ENCODE measurements at places on chromosomes 2 and 18.

DNA sequence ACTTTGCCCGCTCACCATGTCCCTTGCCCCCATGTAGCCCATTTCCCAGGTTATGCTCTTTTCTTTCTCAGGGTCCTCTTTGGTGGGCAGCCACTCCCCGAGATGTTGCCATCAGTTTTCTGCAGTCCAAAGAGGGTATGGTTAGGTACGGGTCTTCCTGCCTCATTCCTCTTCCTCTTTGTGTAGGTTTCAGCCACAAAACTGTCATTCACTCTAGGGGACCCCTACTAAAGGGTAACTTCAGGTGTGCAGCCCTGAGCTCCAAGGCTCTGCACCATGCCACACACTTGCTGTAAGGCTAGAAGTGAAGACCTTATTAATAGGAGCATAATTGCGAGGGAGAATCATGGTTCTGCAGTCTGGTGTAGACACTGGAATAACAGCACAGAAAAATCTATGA lies 99.8 kb upstream of the ZNF397 start:
- no peak for DNase-seq

- no peak for DNase-seq
Measured at GRCh38 chr2:119494163-119494790, 30.0 kb downstream of the SCTR start.

- DNase-seq: no peak
Measured at GRCh38 chr2:81363800-81364199, 1059.2 kb upstream of the LRRTM1 start.

DNA sequence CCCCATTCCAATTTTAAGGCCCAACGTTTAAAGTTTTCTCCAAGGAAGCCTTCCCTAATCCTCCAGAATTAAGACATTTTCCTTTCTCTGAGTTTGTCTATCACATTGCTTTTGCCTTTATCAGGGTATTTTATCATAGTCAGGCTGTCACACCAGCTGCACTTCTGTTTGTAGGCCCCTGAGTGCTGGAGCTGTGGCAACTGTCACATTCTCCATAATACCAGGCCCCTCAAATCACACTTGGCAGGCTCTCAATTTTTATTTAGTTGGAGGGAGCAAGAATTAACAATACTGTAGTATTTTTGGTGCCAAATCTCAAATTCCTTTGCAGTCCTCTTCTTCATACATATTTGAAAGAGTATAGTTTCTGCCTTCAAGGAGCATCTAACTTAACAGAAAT lies 122.2 kb downstream of the FSHR start:
- no peak for DNase-seq

- DNase-seq: no peak
Measured at GRCh38 chr2:43490252-43490786, 105.5 kb downstream of the THADA start.

DNA sequence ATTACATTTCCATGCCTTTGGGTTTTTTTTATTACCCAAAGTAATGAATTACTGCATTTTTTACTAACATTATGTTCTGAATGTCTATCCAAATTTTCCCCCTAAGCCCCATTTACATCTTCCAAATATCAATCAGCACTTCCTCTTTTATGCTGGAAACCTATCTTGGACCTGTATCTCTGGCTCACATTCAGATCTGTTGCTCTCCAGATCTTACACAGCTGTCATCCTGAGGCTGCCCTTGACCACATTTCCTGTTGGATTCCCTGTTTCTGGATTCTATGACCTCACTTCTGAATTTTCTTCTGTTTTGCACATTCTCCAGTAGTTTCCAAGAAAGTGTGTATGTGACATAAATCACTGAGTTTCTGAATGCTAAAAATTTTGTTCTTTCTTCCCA lies 146.7 kb downstream of the PDE1A start:
- no peak for DNase-seq

DNA sequence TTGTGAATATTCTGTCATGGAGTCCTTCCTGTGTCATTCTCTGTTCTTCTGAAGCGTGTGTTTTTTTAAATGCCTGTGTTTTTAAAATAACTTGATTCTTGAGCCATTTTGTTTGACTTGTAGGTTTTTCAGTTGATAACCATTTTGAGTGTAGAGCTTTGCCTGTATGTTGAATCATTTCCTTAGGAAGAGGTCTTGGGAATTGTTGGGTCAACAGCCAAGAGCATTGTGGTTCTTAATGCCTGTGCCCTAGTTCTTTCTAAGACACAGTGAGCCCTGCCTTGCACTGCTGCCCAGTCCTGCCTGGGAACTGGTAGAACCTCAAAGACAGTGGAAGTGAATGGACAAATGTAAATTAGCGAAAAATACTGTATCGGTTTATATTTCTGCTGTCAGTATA lies 25.9 kb downstream of the RAB12 start:
- no peak for DNase-seq

- DNase-seq: no peak
Measured at GRCh38 chr2:95272781-95273180, 1.5 kb upstream of the PROM2 start.

- DNase-seq: no peak
Measured at GRCh38 chr2:210818473-210818872, 262.1 kb downstream of the CPS1 start.

DNA sequence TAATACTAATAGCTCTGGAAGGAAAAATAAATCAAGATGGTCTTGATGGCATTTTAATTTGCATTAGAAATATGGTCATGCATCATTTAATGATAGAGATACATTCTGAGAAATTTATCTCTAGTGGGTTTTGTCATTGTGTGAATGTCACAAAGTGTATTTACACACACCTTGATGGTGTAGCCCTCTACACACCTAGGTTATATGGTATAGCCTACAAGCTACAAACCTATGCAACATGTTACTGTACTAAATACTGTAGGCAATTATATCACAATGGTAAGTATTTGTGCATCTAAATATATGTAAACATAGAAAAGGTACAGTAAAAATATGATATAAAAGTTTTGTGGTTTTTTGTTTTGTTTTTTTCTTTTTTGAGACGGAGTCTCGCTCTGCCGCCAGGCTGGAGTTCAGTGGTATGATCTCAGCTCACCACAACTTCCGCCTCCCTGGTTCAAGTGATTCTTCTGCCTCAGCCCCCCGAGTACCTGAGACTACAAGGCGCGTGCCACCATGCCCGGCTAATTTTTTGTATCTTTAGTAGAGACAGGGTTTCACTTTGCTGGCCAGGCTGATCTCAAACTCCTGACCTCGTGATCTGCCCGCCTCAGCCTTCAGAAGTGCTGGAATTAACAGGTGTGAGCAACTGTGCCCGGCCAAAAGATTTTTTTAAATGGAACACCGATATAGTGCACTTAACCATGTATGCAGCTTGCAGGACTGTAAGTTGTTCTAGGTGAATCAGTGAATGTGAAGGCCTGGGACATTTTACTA lies 83.7 kb upstream of the UBXN4 start:
- no peak for DNase-seq

- no peak for DNase-seq
Measured at GRCh38 chr18:63078471-63078870, 241.1 kb downstream of the BCL2 start.

DNA sequence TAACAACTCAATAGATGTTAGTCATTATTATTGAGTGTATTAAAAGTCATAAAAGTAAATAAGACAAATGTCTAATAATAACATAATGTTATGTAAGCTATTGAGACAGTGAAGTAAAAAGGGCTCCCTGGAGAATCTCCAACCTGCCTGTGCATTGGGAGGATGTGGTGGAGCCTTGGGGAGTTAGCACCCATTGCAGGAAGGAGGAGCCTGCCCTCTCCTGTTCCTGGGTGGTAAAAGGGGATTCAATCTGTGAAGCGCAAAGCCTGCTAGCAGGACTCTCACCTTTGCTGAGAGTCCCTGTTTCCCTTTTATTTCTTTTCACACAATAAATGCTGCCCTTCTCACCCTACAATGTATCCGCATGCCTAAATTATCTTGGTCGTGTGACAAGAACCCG lies 206.1 kb downstream of the RAB3GAP1 start:
- no peak for DNase-seq

DNA sequence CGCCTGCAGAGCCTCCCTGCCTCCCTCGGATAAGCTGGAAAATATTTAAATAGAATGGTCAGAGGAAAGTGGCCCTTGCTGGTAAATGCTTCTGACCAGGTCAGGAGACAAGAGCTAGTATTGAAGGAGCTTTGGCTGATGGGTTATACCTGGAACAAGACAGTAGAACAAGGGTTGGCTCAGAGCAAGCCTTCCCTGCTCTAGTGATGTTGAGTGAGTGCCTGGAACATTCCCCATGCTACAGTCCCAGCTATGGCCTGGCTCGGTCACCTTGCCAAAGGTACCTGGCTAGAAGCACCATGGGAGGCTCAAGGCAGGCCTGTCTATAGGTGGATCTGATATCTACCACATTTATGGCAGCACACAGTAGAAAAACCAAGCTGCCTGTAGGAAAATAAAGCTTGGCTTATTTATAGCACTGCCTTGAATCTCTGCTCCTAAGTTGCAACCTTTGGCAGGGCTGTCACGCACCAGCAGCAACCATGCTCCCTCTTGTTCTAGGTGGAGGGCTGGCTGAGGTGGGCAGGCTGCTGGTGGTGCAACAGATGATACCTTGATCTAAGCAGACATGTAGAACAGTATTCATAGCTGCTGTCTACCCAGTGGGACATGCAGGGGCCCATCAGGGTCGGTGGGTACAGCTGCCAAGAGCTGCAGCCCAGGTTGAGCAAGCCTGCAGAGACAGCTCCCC lies 66.7 kb upstream of the BCL2L11 start:
- DNase-seq: no peak

DNA sequence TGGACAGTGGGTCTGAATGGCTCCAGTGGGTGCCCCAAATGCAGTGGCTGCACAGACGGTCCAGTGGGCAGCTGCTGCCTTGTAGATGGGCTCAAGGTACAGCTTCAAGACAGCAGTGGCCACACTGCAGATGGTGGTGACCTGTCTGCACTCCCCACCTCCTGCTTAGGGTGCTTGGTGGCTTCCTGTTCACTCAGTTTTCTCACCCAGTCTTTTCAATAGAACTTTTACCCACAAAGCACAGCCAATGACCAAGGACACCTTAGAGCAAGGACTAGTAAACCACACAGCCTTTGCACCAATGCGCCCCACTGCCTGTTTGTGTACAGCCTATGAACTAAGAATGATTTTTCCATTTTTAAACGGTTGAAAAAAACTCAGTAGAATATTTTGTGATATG lies 34.9 kb downstream of the MEX3C start:
- DNase-seq: no peak

DNA sequence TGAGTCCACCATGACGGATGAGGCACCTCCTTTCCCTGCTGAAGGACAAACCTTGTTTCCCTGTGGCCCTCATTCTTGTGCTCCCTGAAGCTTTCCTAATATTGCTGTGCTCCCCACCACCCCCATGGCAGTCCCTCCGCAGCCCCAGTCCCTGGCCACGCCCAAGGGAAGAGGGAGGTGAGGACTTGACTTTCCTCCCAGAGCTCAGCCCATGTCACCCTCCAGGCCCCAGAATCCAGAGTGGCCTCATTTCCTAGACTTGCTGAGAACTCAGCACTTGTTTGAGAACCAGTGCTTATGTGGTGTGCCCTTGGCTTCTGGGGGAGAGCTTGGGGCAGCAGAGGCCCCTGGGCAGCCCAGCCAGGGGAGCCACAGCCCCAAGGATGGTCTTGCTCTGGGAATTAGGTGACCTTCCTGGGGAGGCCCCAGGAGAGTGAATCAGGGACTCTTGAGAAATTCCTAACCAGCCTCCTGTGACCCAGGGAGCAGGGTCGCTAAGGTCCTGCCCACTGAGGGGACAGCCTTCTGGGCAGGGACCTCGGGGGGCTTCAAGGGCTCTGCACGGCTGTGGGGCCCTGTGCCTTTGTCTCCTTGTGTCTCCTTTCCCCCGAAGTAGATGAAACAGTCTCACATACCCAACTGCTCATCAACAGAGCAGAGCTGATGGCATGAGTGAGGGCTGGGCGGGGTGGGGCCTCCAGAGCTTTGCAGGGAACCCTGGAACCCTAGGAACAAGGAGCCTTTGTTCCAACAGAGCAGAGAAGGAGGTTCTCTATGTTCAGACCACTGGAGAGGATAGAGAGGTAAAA lies 27.9 kb downstream of the PSD4 start:
- no peak for DNase-seq

- no peak for DNase-seq
Measured at GRCh38 chr2:187118331-187119099, 269.5 kb upstream of the ZSWIM2 start.

- no peak for DNase-seq
Measured at GRCh38 chr2:100820523-100821254, 750 bp downstream of the NPAS2 start.

DNA sequence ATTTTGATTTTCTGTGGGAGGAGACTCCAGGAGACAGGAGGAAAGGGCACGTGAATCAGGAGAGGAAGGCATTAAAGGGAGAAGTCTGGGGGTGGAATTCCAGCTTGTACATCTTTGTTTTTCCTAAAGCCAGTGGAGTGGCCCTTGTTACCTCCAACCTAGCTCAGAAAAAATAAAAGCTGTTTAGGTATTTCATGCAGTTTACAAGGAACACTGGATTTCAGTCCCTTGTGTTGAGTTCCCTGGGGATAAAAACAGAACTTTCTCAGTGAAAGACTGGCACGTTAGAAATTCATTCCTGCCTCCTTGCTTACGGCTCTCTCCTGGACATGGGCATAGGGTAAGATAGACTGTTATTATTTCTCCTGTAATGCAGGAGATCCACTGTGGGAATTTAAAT lies 170.2 kb downstream of the ZEB2 start:
- DNase-seq: no peak

DNA sequence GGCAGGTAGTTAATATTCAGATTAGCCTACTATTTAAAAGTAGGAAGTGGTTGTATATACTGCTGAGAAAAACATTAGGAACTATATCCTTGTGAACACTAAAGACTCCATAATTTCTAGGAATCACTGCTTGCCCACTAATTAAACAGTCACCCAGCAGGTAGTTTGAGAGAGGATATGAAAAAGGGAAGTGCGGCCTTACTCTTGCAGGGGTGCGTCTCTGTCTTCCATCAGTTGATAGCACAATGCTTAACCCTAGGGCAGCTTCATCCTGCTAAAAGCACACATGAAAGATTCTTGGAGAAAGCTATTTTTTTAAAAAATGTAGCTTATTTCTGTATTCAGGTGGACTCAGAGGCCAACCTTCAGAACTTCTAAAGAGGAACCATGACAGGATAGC lies 53.1 kb upstream of the ATP5MC3 start:
- DNase-seq: no peak

GRCh38 chr2:42042631-42043355 lies 5.0 kb upstream of the PKDCC start:
- no peak for DNase-seq

- no peak for DNase-seq
Measured at GRCh38 chr2:8368463-8368862, 313.4 kb upstream of the ID2 start.

- no peak for DNase-seq
Measured at GRCh38 chr18:54812885-54813284, 15.4 kb upstream of the RAB27B start.

DNA sequence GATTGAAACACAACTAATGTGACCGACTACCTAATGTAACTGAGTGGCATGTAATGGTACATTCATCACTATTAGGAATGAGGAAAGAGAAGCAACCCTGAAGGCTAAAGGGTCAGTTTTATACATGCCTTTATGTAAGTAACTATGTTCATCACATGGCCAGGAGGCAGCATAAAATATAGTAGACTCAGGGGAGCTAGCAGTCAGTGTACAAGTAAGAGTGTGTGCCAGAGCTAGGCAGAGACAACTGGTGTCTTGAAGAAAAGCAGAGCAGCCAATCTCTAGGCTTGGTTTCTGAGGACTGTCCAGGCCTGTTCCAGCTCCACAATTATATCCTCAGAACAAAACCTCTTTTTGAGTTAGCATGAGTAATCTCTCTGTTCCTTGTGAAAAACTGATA lies 18.1 kb downstream of the SMAD2 start:
- no peak for DNase-seq

Data from NCI-H748 treated with DMSO at 0.1 percent for 48 hours (cell line).